ENCODE measurements at places on chromosomes 1 and 21.

DNA sequence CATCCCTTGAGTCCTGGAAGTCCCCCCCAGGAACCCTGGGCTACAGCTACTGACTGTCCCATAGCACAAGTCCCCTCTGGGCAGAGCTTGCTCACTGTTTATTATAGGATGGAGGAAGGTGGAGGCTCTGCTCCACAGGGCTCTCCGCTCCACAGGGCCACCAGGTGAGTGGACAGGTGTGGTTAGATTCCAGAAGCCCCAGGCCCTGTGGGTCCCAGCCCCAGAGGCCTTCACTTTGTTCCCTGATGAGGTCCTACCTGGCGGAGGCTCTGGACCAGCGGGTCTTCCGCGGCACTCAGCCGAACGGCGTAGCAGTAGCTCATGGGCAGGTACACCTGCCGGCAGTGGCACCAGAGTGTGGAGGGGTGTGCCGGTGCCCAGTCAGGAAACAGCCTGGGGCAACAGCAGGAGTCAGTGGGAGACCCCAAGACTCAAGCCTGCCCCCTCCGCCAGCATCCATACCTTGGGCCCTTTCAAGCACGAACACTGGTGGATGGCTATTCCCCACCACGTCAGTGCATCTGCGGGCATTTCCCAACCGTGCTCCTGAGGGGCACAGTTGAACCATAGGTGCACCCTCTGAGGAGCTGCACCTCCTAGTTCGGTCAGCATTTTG, 12.3 kb downstream of the LSS start:
- DNase-seq, result no peak

DNA sequence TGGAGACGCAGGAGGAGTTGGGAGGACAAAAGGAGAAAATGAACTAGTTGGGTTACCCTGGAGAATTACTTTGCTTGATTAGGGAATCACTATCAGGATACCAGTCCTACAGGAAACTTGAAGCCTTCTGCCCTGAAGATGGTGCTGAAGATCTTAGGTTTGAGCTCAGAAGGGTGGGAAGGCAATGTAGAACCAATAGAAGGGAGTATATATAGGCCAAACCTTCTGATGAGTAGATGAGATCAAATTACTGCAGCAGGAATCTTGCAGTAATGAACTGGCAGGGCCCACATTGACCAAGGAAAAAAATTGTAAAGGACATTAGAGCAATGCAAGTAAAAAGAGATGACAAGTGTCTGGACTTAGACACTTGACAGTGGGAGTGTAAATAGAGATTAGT, 116.3 kb upstream of the CACYBP start:
- no peak for DNase-seq

- DNase-seq, result no peak
Measured at GRCh38 chr1:29675481-29676263, 439.4 kb downstream of the PTPRU start.

GRCh38 chr21:45467221-45467779, 62.3 kb downstream of the COL18A1 start:
- DNase-seq, result peak; percentile 14

GRCh38 chr21:46361935-46362334, 38.0 kb downstream of the PCNT start:
- DNase-seq, result no peak

DNA sequence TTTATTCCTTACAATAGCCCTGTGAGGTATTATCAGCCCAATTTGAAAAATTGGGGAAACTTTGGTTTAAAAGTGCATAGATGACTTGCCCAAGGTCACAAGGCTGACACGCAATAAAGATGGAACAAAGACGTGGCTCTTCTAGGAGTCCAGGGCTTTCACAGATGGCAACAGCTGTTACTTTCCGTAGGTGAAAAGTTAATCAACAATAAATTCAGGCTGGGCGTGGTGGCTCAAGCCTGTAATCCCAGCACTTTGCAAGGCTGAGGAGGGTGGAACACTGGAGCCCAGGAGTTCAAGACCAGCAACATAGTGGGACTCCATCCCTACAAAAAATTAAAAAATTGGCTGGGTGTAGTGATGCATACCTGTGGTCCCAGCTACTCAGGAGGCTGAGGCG, 87.8 kb upstream of the ATF3 start:
- no peak for DNase-seq

DNA sequence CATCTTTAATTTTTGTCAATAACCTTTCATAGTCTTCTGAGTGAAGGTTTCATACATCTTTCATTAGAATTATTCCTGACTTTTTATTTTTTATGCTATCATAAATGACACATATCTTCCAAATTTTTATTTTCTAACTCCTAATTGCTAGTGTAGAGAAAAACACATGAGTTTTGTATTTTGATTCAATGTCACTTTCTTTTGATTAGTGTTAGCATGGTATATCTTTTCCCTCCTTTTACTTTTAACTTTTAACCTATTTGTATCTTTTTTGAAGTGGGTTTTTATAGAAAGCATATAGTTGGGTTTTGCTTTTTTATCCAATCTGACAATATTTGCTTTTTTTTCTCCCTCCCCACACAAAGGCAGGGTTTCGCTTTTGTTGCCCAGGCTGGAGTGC, 43.2 kb downstream of the SDCCAG8 start:
- DNase-seq, result no peak

DNA sequence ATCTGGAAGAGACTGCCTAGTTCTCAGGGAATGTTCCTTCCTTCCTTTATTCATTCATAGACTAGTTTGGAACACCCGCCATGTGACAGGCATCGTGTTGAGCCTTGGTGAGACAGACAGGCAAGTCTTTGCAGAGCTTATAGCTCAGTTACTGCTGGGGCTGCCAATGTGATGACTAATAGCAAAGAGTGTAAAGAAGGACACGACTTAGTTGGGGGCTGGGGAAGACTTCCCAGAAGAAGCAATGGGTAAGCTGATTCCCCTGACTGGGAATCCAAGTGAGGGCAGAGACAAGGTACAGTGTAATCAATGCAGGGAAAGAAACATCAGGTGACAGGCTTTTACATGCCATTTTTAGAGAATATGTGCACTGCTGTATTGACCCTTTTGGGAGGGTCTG, 51.2 kb downstream of the TENT5C start:
- DNase-seq, result no peak

- no peak for DNase-seq
Measured at GRCh38 chr1:60277269-60277668, 203.7 kb upstream of the C1orf87 start.

GRCh38 chr1:77056525-77056924, 162.7 kb downstream of the PIGK start:
- DNase-seq, result no peak

GRCh38 chr1:159188375-159188788, 16.3 kb upstream of the ACKR1 start:
- DNase-seq, result peak; percentile 71

DNA sequence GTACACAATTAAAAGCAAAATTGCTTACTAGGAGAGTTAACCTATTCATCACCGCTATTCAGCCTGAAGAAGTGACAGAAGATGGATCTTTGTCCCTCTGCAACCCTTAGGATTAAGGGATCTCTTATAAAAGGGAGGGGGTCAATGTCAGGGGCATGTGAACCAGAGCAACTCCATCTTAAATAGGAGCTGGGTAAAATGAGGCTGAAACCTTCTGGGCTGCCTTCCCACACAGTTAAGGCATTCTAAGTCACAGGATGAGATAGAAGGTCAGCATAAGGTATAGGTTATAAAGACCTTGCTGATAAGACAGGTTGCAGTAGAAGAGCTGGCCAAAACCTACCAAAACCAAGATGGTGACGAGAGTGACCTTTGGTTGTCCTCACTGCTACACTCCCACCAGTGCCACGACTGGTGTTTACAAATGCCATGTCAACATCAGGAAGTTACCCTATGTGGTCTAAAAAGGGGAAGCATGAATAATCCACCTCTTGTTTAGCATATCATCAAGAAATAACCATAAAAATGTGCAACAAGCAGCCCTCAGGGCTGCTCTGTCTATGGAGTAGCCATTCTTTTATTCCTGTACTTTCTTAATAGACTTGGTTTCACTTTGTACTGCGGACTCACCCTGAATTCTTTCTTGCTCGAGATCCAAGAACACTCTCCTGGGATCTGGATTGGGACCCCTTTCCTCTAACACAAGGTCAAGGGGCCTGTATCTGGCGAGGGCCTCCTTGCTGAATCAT, 35.3 kb upstream of the NEK2 start:
- no peak for DNase-seq

DNA sequence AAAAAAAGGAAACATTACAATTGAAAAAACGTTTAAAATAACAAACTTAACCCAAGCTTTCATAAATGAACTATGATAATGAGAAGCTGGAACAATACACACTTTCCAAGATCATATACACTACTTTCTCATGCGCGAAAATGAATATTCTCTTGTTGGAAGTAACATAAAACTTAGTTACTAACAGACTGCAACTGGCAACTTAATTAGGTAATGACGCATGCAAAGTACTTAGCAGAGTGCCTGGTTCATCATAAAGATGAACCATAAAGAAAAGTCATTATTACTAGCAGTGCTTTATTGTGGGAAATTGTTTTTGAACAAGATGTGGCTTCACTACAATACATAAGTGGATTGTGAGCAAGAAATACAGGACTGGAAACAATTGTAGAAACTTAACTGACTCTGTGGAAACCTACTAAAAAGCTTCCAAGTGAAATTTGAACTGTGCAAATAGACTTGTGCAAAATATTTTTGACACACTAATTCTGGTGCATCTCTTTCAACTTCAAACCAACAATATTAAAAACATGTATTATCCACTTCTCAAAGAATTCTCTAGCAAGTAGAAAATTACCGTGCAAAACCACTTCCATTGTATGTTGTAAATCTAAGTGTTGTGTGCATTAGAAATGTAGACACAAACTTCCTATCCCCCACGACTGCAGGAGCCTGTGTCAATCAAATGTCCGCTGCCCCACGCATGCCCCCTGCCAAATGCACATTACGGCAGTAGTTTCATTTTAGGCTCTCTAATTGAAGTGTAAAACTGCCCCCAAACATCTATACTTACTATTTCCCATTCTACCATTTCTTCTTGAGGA, 2.0 kb downstream of the ARHGAP29 start:
- DNase-seq, result no peak

- DNase-seq, result no peak
Measured at GRCh38 chr1:67644566-67644965, 40.4 kb upstream of the GADD45A start.
